Pulmonary artery endothelial cell (primary cell): ENCODE measurements at places on chromosomes 5 and 9. TPM values are rescaled to one million over a fixed set of nuclear protein-coding genes. Genes with fewer than 3 reads are reported as not detected.

CCL19 gene
- total RNA-seq: not detected in 2 replicates

KIF4B gene
- total RNA-seq: 0.13 and 0.21 TPM in 2 replicates

PCDHA9 gene
- 0.04 TPM in 1 of 2 replicates, not detected in the other for total RNA-seq

SLC23A1 gene
- not detected in 2 replicates for total RNA-seq

FOXE1 gene
- not detected in 2 replicates for total RNA-seq

ANKRD34B gene
- total RNA-seq: not detected in 2 replicates

TTC23L gene
- under 0.01 and 0.04 TPM in 2 replicates for total RNA-seq

STKLD1 gene
- total RNA-seq: 0.46 and 0.81 TPM in 2 replicates

SHISAL2B gene
- total RNA-seq: not detected in 2 replicates

NELFB gene
- 78.1 and 78.6 TPM in 2 replicates for total RNA-seq

KIF12 gene
- 0.18 and 0.53 TPM in 2 replicates for total RNA-seq

FBXL17 gene
- 3.9 and 4.6 TPM in 2 replicates for total RNA-seq

SLC35D2 gene
- 20.9 and 24.5 TPM in 2 replicates for total RNA-seq
